DMS79 treated with DMSO at 0.1 percent for 48 hours (cell line): ENCODE measurements at places on chromosomes 6 and 20.

DNA sequence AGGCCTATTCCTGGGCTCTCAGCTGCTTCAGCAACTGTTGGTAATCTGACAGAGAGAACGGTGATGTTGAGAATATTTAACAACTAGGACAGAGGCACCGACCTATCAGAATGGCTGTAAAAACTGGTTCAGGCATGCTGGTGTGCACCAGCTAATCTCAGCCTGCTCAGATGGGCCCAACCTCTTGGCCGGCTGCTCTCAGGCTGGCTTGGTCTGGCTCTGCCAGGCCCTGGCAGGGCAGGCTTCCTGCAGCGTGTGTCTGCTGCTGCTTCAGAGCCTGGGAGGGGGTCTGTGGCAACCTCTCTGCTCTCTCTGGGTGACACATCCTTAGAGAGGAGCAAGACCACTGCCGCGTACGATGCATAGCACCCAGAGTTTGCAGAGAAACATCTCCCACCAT, 4.8 kb downstream of the SLC2A12 start:
- DNase-seq = no peak

DNA sequence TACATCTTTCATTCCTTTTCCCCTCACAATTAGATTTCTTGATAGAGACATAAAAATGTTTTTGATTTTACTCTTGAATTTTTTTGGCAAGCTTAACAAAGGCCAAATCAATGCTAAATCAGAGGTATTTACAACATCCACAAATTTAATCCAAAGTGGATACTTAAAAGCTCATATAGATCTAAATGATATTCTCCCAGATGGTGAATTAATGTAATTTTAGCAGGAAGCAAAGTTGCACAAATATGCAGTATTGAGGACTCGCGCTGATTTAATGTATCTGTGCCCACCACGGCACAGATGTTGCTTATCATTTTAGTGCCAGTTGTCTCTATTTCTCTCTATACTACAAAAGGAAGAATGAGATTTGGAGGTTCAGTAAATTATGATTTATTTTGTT, 167.4 kb downstream of the COL19A1 start:
- no peak for DNase-seq

DNA sequence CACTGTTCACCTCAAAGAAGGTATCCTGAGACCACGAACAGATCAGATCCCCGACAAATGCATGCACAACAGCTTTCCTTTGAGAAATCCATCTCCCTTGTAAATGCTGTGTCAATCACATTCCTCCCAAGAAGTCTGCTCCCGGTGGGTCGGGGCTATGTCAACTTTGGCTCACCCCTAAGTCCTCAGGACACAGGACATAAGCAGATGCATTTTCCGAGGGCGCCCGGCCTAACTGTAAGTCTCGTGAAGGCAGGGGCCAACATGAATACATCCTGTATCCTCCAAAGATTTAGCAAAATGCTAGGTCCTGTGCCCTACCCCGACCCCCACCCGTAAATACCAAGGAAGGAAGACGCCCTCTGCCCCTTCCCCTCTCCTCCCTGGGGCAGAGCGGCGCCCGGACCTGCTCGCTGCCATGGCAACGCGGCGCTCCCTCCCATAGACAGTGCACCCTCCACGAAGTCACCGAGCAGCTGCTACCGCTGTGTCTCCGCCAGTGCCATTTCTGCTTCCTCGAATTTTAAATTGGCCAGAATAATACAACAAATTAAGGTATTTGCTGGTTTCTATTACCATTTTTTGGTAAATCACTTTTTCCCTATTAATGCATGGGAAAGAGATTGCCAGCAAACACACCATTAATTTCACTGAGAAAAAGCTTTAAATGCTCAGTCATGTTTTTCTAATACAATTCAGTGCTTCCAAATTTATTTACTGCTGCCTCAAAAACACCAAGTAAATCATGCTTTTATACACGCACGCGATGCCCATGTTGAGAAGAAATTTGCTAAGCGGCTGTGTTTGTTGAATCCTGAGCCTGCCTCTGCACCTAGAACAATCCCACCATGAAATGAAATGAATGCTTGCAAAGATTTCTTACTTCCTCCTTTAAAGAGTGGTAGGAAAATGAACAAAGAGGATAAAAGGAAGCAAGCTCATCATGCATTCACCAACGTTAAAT, 100.6 kb downstream of the PCSK2 start:
- DNase-seq = no peak

DNA sequence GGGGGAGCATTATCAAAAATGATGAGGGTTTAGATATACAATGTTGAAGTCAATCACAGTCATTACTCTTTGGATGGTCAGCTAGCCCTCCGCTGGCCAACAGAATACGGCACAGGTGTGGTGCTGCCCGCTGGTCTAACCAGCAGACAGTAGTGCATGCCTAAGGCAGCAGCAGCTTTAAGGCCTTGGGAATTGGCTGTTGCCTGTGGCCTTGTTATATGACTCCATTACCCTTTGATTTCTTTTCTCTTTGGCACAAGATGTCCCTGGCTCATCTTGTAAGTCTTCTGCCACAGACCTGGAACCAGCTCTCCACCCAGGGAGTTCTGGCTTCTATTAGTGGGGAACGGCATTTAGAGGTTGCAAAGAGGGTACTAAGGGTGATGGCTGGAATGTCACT, 110.2 kb downstream of the WDR27 start:
- DNase-seq = no peak

GRCh38 chr6:105211831-105212230, 32.0 kb upstream of the POPDC3 start:
- DNase-seq = no peak

DNA sequence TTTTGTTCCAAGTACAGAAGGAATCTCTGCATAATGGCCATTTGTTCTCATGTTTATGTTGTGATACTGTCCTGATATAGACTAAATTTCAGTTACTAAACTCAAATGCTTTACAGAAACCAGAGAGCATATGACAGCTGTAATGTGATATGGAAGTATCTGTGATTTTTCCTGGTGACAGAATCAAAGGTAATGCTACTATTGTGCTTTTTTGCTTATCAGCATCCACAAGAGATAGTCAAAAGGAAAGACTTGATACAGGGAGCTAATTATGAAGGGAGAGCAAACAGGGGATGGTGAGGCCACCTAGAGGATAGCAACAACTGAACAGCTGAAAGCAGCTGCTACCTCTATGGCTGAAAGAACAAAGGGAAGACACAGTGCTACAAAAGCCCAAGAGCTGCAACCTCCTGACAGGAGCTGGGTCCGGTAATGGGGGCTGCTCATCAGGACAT, 181.4 kb downstream of the PHF3 start:
- DNase-seq = no peak

- no peak for DNase-seq
These were observed 63.4 kb upstream of the MRPS10 start for GRCh38 chr6:42280966-42281533.

- peak; percentile 35 for DNase-seq
These were observed 45.3 kb downstream of the RRBP1 start for GRCh38 chr20:17636523-17637412.

- peak; percentile 39 for DNase-seq
These were observed 662 bp downstream of the ENTPD6 start for GRCh38 chr20:25195962-25196785.

- DNase-seq = no peak
These were observed 46.3 kb downstream of the PPP1R14C start for GRCh38 chr6:150189122-150189521.

DNA sequence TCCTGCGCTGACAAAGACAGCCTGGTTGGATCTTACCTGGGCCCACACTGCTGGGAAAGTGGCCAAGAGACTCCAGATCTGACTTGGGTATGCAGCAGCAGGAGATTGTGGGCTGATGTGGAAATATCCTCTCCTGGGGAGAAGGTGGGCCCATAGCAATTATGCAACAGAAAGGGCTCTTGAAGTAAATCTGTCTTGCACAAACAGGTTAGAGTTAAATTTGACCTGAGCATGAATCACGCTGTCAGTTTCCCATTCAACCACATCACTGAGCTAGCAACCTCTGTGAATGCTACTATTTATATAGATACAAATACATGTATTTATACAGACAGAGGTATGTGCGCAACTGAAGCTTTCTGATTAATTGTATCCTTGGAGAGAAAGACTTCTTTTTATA, 28.3 kb upstream of the PDYN start:
- no peak for DNase-seq

- no peak for DNase-seq
These were observed 425 bp downstream of the FOXA2 start for GRCh38 chr20:22583773-22584521.

GRCh38 chr20:10179574-10180298, 38.9 kb upstream of the SNAP25 start:
- no peak for DNase-seq

DNA sequence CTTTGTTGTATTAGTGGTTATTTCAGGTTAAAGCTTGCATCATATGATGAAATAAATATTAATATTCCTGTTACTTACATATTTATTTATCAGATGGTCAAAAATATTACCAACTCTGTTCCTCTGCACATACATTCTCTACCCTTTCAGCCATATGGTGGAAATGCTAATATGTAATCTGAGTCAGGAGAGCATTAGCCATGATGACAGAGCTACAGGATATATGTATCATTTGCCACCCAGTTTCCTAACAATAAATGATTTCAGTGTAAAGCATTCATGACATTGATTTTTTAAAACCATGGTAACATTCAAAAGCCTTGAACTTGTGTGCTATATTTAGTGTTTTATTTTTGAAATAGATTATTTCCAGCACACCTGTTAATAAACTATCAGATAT, 16.6 kb downstream of the POPDC3 start:
- no peak for DNase-seq

GRCh38 chr6:92369309-92369708, 1050.0 kb downstream of the EPHA7 start:
- DNase-seq = no peak

DNA sequence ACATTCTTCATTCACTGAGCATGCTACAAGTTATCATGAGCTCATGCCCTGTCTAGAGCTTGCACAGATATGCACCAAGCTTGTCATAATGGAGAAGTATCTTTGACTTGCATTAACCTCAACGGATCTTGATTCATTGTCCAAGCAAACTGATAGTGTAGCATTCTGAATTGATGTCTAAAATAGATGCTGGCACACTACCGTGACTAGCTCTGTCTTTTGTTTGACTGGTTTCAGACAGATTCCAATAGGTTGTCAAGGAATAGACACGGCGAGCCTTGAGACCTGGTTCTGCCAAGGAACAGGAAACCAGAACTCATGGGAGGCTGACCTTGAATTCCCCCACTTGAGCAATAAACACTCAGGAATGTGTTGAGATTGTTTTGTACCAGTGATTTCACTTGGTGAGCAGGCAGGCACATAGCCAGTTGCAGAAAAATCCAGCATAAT, 1153.1 kb upstream of the GJE1 start:
- no peak for DNase-seq

DNA sequence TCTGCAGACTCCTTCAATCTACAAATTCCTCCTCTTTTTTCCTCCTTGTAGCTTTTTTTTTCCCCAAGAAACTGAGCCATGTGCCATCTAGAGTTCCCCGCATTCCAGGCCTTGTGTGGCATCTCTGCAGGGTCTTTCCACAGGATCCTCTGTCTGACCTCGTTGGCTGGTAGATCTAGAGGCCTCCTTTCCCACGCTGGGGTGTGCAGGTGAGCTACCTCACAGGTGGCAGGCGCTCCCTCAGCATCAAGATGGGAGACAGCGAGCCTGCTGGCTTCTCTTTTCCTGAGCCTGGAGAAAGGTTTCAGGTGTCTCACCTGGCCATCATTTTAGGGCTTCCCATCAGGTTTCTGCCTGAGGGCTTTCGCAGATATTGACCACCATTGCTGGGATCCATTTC, 9.6 kb upstream of the NELFCD start:
- no peak for DNase-seq

GRCh38 chr6:127486934-127487333, 27.7 kb upstream of the KIAA0408 start:
- no peak for DNase-seq

DNA sequence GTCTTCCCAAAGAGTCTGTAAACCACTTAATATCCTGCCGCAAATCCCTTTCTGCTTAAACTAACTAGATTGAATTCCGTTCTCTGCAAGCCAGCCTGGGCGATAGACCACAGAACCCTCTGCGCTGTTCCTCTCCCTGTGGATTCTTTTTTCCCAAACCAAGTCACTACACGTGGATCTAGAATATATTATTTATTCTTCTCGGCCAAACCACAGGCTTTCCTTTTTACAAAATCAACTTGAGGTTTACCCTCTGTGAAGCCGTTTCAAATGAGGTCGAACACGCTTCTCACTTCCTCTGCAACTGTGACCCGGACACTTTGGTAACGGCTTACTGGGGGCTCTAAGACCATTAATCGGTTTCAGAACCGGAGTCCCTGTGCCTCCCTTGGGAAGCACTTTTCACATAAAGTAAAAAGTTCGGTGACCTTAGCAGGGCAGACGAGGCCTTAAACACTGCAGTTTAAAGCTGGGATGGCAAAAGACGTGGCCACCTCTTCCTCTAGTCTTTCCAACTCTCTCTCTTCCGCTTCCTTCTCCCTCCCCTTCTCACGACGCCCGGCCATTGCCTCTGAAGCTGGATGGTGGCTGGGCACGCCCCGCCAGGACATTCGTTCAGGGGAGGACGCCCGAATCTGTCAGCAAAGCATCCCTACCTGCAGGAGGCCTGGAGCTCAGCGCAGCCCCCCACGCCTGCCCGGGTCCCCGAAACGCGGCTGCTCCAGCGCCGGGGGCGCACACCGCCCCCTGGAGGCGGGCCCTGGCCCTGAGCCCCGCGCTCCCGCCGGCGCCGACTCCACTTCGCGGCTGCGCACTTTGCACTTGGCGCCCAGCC, 55.0 kb upstream of the FOXC1 start:
- DNase-seq = peak; percentile 34

- peak; percentile 73 for DNase-seq
These were observed 86.8 kb downstream of the NCR2 start for GRCh38 chr6:41422161-41422560.

- peak; percentile 40 for DNase-seq
These were observed 199.9 kb downstream of the DTNBP1 start for GRCh38 chr6:15462717-15463525.

GRCh38 chr6:91447530-91448254, 860.8 kb upstream of the MAP3K7 start:
- no peak for DNase-seq

- no peak for DNase-seq
These were observed 272.5 kb downstream of the DHX35 start for GRCh38 chr20:39234520-39235095.

DNA sequence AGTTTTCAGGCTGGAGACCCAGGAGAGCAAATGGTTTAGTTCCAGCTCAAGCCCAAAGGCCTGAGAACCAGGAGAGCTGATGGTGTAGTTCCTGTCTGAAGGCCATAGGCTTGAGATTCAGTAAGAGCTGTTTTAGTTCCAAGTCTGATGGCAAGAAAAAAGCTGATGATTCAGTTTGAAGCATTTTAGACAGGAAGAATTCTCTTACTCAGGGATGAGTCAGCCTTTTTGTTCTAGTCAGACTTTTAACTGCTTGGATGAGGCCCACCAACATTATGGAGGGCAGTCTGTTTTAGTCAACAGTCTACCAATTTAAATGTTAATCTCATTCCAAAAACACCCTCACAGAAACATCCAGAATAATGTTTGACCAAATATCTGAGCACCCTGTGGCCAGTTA, 2.5 kb downstream of the ZSCAN26 start:
- DNase-seq = no peak

DNA sequence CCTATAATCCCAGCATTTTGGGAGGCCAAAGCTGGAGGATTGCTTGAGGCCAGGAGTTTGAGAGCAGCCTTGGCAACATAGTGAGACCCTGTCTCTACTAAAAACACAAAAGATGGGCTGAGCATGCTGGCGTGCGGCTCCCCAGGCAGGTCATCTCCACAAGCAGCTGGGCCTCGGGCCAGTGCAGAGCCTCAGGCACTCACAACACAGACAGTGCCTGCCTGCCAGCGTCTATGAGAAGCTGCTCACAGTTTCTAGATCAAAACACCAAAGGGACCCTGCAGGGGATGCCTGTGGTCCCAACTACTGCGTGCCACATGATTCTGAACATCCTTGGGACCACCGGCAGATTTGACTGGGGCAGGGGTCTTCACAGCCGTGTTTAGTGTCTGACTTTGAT, 59.4 kb downstream of the GINS1 start:
- DNase-seq = no peak
